Fibroblast of villous mesenchyme (primary cell): ENCODE measurements at places on chromosomes 16 and 17. TPM values are rescaled to one million over a fixed set of nuclear protein-coding genes. Genes with fewer than 3 reads are reported as not detected.

The SKAP1 gene
- not detected in 2 replicates for total RNA-seq

The C16orf92 gene
- not detected in 2 replicates for total RNA-seq

The TBC1D3H gene
- total RNA-seq: not detected in 2 replicates

The TP53TG3B gene
- 0.32 TPM in 1 of 2 replicates, not detected in the other for total RNA-seq

The CES5A gene
- not detected in 2 replicates for total RNA-seq

DNA sequence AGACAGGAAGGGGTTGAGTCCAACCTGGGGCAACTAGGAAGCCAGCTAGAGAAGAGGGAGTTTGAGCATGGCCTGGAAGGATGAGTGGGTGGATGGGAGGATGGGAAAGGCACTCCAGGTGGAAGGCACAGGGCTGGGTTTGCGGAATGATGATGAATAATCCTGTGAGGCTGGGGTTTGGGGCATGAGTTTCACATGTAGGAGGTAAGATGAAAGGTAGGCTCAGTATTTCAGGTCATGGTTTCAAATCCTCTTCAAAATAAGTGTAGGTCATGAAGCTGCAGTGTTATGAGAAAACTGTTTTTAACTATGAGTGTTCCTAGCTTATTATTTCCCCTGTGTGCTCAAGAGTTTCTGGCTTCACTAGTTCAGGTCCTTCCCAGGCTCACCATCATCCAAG lies 130.3 kb downstream of the SKAP1 start:
- DNase-seq: no peak

GRCh38 chr17:179781-180380 lies 1.6 kb downstream of the DOC2B start:
- no peak for DNase-seq

DNA sequence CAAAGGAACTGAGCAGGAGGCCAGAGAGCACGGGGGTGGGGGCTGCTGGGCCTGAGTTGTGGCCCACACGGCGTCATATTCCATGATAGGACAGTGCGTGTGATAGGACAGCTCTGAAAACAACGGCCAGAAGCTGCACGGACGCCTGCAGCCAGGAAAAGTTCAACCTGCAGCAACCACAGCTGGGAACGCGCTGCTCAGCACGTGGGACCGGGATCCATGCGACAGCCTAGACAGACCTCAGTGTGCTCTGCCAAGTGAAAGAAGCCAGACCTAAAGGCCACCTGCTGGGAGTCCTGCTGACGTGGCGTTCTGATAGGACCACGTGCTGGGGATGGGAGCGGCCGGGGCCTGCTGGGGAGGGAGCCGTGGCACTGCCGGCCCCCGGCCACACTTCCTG lies 21.6 kb downstream of the CTU2 start:
- no peak for DNase-seq

DNA sequence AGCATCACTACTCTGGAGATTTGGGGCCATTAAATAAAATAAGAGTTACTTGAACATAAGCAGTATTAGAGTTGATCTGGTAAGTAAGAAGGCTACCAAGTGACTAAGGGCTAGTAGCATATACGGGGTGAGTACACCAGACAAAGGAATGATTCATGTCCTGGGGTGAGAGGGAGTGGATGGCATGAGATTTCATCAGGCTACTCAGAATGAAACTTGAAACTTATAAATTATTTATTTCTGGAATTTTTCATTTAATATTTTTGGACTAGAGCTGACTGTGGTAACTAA lies 2.3 kb downstream of the SLFN5 start:
- DNase-seq: peak; percentile 82

- DNase-seq: no peak
Observed at GRCh38 chr16:53154513-53154912, 99.7 kb downstream of the CHD9 start.
